Bronchial smooth muscle cell (primary cell): ENCODE measurements at places on chromosomes 5 and 9. TPM values are rescaled to one million over a fixed set of nuclear protein-coding genes. Genes with fewer than 3 reads are reported as not detected.

Gene F2RL2
- total RNA-seq: 10.4 and 15.0 TPM in 2 replicates

Gene POU5F2
- 0.43 and 0.63 TPM in 2 replicates for total RNA-seq

Gene SUB1
- 123 and 177 TPM in 2 replicates for total RNA-seq

Gene MORN5
- total RNA-seq: 0.60 TPM in 1 of 2 replicates, not detected in the other

Gene FAM78A
- total RNA-seq: 0.32 and 0.52 TPM in 2 replicates

Gene CD74
- 0.94 and 2.2 TPM in 2 replicates for total RNA-seq
